ENCODE measurements at places on chromosomes 5 and 9.

DNA sequence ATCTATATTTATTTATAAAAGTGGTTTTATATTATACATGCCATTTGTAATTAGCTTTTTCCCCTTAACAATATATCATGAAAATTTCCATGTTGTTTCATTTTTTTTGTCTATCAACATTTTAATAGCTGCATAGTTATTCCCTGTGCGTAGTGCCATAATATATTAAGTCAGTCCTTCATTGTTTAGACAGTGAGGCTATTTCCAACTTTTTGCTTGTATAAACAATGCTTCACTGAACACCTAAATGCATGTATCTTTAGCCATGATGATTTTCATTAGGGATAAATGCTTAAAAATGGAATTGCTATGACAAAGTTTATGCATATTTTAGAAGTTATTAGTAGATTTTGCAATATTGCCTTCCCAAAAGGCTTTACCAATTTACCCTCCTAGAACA lies 80.7 kb upstream of the STC2 start:
- no peak for DNase-seq

- DNase-seq, result peak; percentile 77
Observed at GRCh38 chr9:125486152-125486508, 220.9 kb downstream of the MAPKAP1 start.

DNA sequence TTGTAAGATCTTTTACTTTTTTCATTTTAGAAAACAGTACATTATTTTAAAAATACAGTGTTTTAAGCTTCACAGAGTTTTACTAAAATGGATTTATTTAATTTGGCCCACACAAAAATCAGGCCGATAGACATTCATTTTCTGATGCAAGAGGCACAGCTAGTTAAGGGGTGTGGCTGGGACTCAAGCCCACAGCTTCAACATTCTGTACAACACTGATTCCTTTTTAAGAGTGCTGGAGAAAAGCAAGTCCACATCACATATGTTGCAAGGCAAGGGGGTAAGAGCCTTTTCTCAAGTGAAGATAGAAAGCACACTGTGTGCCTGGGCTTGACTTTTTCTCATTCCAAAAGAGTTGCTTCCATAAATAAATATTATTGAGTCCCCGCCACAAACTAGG lies 195.9 kb downstream of the RFK start:
- no peak for DNase-seq

DNA sequence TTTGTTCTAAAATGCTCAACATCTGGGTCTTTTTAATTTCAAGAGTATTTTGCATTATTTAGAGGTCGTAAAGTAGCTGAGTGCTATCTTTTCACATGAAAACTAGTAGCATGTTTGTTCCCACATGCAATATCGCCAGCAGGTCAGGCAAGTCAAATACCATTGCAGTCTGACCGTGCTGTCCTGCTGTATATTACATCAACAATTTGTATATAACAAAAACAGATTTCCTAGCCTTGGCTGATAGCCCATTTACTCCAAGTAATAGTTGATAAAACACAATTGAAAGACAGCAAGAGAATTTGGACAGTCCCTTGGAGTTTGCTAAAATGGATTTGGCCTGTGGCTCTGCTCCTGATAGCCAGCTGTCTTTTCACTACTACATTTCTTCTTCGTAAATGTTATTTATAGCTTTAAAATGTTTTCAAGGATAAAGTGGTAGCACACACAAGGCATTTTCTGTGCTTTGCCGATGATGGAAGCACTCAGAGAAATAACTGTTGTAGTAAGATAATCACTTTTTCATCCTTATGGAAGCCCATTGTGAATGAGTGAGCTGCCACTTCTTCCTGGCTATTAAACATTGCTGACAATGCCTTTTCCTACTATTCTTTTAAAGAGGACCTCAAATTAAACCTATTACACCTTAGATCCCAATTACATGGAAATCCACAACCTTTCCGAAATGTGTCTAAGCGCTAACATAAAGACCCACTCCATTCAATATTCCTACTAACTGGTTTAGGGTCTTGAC lies 992.1 kb downstream of the MAT2B start:
- no peak for DNase-seq

DNA sequence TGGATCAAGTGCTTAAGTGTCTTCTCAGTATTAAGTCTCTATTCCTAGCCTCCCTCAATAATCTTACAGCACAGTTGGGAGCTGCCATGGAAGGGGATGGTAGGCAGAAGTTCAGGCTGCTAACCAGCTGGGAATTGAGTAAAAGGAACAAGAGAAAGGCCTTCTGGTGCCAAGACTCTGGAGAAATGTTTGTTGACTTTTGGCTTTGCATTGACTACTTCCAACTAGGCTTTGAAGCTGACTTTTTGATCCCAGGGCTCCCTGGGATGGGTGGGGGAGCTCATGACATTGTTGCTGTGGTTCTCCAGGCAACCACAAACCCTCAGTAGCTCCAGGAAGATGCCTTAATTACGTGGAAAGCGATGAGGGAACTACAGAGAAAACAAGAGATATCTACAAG lies 85.2 kb upstream of the HTR4 start:
- DNase-seq, result no peak
